ENCODE measurements at places on chromosomes 2 and 18.

DNA sequence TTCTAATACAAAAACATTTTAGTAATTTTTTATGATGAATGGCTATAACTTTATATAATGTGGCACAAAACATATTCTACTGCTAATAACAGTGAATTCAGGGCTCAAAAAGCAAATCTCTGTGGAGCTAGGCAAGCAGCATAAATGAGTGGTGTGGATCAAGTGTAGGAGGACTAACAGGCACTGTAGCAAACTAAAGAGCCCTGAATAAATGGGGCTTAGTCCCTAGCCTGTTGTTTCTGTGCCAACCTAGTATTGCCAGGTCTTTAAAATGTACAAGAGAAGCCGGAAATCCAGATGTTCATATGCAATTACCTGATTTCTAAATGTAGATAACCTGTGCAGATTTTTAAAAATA is 18.5 kb downstream of the REL start:
- DNase-seq, result no peak

DNA sequence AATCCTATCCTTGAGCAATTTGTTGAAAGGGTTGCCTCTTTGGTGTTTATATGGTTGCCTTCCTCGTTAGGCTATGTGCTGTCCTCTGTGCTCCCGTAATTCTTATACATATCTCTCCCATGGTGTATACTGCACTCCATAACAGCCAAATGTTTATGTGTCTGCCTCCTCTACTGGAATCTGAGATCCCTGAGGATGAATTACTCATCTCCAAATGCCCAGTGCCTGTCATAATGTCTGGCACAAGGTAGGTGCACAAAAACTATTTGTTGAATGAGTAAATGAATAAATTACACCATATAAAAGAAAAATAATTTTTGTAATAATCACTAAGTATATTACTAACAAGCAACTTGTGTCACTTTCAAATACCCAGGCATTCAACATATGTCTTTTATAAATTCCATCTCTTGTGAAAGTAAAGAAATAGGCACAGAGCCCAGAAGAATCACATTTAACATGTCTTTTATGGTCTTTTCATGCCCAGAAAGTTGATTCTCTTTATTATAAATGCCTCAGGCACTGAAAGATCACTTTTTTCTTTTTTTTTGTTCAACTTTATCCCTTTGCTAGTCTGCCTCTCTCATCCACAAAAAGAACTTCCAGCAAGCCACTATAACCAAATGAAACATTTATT is 164.9 kb downstream of the CCDC148 start:
- peak; percentile 30 for DNase-seq

DNA sequence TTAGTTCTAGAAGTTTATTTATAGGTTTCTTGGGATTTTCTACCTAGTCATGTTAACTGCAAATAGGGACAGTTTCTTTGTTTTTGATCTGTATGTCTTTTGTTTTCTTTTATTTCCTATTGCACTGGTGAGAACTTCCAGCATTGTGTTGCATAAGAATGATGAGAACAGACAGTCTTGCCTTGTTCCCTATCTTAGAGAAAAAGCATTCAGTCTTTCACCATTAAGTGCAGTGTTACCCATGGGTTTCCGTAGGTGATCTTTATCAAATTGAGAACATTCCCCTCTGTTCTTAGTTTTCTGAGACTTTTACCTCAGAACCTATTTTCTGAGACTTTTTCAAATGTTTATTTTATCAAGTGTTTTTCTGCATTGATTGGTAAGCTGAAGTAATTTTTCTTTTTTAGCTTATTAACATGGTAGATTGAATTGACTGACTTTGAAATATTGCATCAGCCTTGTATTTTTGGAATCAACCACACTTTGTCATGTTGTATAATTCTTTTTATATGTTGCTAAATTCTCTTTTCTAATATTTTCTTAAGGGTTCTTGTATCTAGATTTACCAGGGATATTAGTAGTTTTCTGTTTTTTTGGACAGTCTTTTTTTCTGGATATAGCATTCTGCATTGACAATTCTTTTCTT is 17.2 kb downstream of the MFSD6 start:
- no peak for DNase-seq

DNA sequence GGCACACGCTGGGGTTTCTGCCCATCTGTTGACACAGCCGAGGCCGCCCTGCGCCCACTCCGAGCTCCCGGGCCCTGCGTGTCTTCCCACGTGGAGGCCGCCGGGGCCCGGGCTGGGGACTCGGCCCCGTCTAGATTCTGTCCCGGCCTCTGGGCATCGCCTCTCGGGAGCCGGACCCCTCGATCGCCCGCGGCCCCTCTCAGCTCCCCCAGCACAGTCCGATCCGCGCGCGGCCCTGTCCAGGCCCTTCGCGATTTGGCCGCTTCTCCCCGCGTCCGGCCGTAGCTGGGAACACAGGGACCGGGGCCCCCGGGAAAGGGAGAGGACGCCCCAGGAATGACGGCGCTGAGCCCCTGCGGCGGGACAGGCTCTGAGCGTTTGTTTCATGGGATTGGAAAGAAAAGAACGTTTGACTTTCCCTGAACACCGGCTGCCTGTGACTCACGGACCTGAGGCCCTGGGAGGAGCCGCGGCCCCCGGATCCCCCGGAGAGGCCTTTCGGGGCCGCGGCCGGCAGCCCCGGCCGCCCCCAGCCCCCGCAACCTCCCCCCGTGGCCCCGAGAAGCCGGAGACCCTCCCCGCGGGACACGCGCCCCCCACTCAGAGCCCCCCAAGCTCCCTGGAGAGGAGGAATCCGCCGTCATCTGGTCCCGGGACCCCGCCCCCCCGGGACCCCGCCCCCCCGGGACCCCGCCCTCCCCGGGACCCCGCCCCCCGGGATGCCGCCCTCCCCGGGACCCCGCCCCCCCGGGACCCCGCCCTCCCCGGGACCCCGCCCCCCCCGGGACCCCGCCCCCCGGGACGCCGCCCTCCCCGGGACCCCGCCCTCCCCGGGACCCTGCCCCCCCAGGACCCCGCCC is 62.7 kb upstream of the CTDP1 start:
- DNase-seq, result peak; percentile 16

DNA sequence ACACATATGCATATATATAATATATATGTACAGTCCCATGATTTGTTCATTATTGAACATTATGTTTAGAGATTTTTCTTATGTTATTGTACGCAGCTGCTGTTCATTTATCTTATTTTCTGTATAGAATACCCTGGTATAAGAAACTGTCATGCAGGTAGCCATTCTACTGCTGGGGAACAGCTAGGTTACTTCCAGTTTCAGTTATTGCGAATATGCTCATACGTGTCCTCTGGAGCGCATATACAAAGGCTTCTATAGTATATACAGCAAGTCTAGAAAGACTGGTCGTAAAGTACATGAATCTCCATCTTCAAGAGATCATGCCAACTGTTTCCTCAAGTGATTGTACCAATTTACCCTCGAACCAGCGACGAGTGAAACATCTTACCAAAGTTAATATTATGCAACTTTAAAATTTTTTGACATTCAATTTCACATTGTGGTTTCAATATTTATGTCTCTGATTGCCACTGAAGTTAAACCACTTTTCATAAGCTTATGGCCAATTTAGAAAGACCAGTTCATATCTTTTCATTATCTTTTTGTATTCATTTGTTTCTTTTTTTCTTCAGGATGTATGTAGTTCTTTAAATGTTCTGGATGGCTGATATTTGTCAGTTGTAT is 53.5 kb downstream of the RDH14 start:
- DNase-seq, result no peak

DNA sequence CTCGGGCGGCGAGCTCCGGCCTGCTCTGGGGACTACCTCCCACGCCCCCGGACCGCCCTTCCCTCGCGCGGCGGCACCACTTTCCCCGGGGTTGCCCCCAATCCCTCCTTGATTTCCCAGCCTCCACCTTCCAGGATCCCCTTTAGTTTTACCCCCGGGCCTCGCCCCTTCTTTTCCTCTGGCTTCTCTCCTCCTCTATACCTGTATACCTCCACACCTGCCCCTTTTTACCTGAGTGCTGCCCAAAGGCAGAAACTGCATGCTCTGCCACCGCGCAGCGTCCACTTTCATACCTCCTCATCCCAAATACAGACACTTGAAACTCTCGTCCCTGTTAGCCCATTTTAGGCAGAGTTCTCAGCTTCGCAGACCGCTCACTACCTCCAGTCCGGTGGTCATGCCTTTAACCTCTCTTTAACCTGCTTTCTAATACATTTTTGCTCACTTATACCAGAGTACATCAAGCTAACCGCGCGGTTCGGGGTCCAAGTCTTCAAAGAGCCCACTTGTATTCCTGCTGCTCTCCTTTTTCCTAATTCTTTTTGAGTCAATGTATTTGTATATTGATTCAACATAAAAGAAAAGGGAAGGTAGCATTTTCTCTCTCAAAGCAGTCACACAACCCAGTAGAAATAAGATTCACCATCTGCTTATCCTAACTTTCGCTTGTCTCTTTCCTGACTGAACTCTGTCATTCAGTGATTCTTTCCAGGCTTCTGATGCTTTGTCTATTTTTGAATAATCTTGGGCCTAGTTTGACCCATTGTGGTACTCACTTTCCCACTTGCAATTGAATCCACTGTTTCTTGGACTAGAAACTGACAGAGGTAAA is 901 bp downstream of the SPOPL start:
- no peak for DNase-seq

- DNase-seq, result no peak
Measured at GRCh38 chr2:223865907-223866508, 28.6 kb upstream of the AP1S3 start.

GRCh38 chr18:58315041-58315440 is 271.0 kb downstream of the NEDD4L start:
- no peak for DNase-seq

DNA sequence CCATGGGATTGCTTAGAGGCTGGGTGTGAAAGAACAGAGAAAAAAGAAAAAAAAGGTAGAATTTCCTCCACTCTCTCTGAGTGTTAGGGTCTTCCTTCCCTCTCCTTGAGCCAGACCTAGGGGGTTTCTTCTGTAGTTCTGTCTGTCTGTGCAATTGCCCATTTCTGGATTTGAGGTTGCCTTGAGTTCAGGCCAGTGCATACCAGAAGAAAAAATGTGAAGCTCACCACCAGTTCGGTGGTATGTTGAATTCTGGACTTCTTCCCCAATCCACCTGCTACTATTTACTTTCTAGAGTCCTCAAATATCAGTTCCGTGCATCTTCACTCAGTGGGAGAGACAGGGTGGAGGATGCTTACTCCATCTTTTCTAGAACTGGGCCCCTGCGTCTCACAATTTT is 15.3 kb upstream of the SELENOI start:
- no peak for DNase-seq

- DNase-seq, result peak; percentile 76
Measured at GRCh38 chr2:119223521-119224390, at the start of gene STEAP3. Gene STEAP3 (plus strand): TSS chr2:119223834. CDS start chr2:119231013, 7,179 bp downstream.

DNA sequence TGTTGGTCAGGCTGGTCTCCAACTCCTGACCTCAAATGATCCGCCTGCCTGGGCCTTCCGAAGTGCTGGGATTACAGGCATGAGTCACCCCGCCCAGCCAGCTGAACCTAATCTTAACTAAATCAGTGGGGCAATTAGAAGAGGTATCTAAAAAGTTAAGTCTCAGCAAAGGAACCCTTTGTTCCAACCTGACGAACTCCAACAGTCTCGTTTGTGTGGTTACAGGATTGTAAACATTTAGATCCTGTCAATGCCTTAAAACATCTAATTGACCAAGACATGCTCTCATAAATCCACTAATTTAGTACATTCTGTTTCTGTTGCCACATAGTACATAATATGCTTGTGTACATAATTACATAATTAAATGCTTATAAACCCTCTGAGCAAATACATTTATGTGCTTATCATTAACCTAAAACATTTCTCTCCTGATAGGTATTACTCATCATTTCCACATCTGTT is 31.1 kb upstream of the STK39 start:
- no peak for DNase-seq

- DNase-seq, result no peak
Measured at GRCh38 chr18:62576845-62577512, 54.2 kb downstream of the ZCCHC2 start.

- DNase-seq, result no peak
Measured at GRCh38 chr2:140295767-140296166, 1515.6 kb upstream of the NXPH2 start.

- DNase-seq, result no peak
Measured at GRCh38 chr2:47128705-47129104, 26.4 kb downstream of the STPG4 start.

DNA sequence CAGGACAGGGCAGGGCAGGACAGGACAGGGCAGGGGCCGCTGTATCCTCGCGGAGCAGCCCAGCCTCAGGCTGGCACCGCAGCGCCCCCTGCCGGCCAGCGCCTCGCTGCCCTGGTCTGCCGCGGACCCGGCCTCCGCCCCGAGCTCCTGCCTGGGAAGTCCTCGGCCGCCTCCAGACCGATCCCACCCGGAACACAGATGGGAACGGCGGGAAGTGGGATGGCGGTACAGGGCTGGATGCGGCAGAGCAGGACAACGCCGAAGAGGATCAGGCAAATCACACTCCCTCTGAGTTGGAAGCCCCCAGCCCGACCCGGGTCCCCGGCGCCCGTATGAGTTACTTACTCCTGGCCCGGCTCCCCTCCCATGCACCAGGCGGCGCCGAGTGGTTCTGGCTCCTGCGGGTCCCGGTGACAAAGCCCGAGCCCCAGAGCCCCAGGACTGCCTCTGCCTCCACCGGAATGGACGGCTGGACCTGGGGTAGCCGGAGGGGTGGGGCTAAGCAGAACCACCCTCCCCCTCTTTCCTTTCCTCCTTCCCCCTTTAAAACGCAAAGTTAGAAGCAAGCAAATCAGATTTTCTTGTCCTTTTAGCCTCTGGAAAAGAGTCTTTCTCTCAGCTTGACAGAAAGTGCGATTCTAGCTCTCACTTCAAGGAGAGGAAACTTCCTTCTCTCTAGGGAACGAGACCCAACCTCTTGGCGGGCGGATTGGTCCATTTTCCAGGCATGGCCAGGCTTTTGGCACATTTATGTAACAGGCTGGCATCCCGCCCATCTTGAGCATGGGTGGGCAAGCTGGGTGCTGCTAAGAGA is at the start of gene TP53I3:
TP53I3 (minus strand) TSS at position 449 of the 814 bp plus-strand sequence. CDS start 508 bp downstream, outside the sequence.
- DNase-seq, result peak; percentile 89

- DNase-seq, result no peak
Measured at GRCh38 chr2:27870724-27871123, 19.5 kb downstream of the RBKS start.

GRCh38 chr18:57954935-57955334 is 89.1 kb upstream of the NEDD4L start:
- DNase-seq, result no peak

DNA sequence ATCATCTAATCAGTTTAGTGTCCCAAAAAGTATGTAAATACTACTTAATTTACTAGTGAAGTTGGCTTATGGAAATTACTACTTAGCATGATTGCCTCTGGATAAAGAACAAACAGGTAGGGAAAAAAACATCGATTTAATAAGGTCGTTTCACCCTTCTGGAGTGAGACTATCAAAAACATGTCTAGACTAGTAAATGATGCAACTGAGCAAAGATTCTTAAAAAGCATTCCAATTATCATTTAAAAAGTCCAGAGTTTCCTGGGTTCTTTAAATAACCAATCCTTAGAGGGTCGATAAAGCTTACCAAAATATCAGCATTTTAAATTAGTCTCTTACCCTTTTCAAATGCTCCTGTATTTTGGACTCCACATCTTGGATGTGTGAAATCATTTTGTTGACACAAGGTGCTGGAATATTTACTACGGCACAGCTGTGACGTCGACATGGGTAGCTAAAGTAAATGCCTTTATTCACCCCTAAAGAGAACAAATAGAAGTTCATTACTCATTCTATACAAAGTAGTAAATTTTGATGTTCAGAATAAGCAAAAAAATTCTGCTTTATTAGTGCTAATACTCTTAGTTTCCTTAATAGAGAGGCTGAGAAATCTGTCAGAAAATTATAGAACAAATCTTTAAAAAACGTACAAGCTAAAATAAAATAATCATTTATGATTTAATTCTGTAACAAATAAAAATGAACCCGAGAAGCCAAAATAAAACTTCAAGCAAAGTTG is 70.6 kb downstream of the CCDC178 start:
- no peak for DNase-seq

GRCh38 chr2:6764968-6765723 is 100.6 kb downstream of the CMPK2 start:
- no peak for DNase-seq

All from fibroblast of skin of back (primary cell).